ENCODE measurements at places on chromosomes 5 and 9.

DNA sequence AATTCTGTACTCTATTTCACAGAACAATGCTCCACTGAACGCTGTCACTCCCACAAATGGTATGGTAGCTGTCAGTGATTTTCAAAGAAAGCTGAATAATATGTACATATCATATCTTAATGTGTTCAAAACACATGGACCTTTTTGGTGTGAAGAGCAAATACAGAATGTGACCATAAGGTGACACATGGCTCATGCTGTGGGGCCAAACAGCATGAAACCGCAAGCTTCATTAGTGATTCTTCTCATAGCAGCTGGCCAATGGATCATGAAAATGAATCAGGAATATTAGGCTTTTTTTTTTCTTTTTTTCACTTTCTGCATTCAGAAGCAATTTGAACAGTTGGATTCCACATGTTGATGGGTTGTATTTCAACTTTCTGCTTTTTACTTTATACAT, 54.9 kb upstream of the CDH9 start:
- DNase-seq = no peak

GRCh38 chr9:86562691-86563090, 208.5 kb upstream of the TUT7 start:
- DNase-seq = no peak

- no peak for DNase-seq
Measured at GRCh38 chr9:77877976-77878375, 153.6 kb downstream of the GNAQ start.

- DNase-seq = no peak
Measured at GRCh38 chr9:111427186-111427585, 57.0 kb downstream of the ECPAS start.

- DNase-seq = no peak
Measured at GRCh38 chr9:91690540-91691249, 259.3 kb downstream of the ROR2 start.

DNA sequence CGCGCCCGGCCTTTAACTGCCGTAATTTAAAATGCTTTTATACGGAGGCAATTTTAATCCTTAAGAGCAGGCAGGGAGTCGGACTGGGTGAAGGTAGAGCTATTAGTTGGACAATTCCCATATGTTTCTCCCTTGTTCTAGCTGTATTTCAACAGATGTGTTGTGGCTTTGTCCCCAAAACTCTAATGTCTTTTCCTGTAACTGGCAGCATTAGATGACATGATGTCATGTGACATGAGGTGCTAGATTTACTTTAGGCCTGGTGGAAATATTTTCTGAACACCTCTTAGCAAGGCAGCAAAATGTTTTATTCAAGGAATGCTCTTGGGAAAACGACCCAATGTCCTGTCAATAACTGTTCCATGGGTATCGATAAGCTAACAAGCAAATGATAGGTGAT, 8.5 kb downstream of the MYO10 start:
- DNase-seq = no peak

- DNase-seq = no peak
Measured at GRCh38 chr9:135588886-135589595, 27.5 kb downstream of the PAEP start.

- DNase-seq = no peak
Measured at GRCh38 chr9:98310752-98311392, 55.4 kb upstream of the TBC1D2 start.

DNA sequence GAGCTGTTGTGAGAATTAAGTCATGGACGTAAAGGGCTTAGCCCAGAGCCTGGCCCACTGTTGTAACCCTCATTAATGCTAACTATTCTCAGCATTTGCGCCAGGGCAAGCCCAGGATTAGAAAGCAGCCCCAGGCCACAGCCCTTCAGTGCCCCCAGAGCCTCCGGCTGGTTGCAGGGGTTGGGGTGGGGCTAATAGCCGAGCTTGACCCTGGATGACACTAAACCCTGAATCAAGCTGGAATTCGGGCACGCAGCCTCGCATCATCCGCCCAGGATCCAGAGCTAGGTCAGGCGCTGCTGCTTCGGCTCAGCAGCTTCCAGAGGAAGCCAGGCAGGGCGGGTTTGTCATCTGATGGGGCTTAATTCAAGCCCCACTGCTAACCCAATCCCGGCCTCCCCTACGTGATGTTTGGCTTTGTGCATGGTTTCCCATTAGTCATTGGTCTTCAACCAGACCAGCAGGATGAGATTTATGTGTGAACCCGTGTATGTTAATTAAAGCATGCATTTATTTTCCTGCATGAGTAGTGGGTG, 1.2 kb upstream of the MEGF9 start:
- no peak for DNase-seq

- no peak for DNase-seq
Measured at GRCh38 chr9:739362-739761, 102.1 kb upstream of the DMRT1 start.

DNA sequence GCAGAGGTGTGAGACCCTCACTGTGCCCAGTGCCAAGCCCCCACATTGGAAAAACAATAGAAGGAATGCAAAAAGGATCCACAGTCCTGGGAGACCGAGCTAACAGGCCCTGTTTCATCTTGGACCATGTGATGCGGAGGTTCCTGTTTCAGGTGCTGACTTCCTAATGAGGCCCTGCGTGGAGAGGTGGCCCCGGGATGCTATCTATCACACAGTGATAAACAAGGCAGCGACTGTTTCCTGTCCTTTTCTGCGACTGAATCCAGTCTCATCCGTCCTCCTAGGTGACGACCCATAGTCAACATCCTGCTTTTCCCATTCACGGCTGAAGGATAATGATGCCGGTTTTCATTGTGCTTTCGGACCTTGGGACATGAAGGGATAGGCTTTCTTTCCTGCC, 56.4 kb upstream of the BOD1 start:
- DNase-seq = no peak

- no peak for DNase-seq
Measured at GRCh38 chr5:73522989-73523388, 24.7 kb downstream of the BTF3 start.

- DNase-seq = no peak
Measured at GRCh38 chr5:9681706-9682105, 51.6 kb upstream of the TAS2R1 start.

- DNase-seq = no peak
Measured at GRCh38 chr5:143921525-143922311, 109.8 kb downstream of the HMHB1 start.

GRCh38 chr5:81145329-81145935, 87.7 kb upstream of the CKMT2 start:
- DNase-seq = no peak

GRCh38 chr9:137674976-137675320, 56.1 kb downstream of the EHMT1 start:
- no peak for DNase-seq

GRCh38 chr5:6493681-6494454, 45.2 kb downstream of the UBE2QL1 start:
- no peak for DNase-seq

DNA sequence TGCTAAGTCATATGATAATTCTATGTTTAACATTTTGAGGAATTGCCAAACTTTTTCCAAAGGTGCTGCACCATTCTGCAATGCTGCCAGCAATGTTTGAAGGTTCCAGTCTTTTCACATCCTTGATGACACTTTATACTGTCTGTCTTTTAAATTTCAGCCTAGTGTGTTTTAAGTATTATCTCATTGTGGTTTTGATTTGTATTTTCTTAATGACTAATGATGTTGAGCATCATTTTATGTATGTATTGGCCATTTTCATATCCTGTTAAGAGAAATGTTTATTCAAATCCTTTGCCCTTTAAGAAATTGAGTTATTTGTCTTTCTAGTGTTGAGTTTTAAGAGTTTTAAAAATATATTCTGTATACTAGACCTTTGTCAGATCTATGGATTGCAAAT, 5.0 kb upstream of the TEX48 start:
- DNase-seq = no peak

DNA sequence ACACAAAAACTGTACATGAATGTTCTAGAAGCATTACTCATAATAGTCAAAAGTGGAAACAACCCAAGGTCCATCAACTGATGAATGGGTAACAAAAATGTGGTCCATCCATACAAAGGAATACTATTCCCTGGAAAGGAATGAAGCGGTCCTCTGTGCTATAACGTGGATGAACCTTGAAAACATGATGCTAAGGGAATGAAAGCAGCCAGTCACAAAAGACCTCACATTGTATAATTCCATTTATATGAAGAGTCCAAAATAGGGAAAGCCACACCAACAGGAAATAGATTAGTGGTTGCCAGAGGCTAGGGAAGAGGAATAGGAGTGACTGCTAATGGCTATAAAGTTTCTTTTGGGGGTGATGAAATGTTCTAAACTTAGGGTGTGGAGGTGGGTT, 22.7 kb upstream of the BARHL1 start:
- DNase-seq = no peak
